Fibroblast of the conjunctiva (primary cell): ENCODE measurements at places on chromosomes 12 and 14.

GRCh38 chr12:111650912-111651311 is 34.8 kb downstream of the BRAP start:
- no peak for DNase-seq

DNA sequence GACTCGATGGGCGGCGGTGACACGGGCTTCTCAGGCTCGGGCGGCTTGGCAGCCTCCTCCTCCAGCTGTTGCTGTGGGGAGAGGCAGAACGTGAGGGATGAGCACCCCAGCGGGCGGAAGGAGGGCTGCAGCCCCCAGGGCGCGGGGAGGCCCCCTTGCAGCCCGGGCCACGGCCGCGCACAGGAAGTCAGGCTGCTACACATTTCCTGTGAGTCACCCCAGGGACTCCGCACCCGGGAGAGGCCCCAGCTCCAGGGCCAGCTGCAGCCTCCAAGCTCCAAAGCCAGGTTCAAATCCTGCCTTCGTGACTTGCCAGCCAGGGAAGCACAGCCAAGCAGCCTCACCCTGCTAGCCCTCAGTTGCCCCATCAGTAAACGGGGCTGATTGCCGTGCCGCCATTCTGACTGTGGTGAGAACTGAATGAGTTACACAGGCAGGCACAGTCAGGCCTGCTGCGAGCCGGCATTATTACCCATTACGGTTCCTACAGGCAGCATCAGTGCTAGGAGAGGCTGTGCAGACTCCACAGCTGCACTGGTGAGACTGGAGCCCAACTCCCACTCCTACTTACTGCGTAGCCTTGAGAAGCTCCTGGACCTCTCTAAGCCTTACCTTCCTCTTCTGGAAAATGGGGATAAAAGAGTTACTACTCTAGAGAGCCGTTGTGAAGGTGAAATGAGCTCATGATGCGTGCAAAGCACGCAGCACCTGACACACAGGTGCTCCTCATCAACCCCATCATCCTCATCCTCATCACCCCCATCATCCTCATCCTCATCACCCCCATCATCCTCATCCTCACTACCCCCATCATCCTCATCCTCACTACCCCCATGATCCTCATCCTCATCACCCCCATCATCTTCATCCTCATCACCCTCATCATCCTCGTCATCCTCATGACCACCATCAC is 100.9 kb downstream of the NCOR2 start:
- no peak for DNase-seq

- no peak for DNase-seq
Measured at GRCh38 chr12:124740691-124741137, 123.0 kb downstream of the SCARB1 start.

GRCh38 chr14:76591266-76591665 is 170.0 kb upstream of the VASH1 start:
- DNase-seq = no peak

GRCh38 chr14:67440513-67440912 is 28.5 kb upstream of the PLEK2 start:
- no peak for DNase-seq

GRCh38 chr14:94646066-94646465 is 33.9 kb downstream of the SERPINA3 start:
- no peak for DNase-seq

- no peak for DNase-seq
Measured at GRCh38 chr14:68239988-68240771, 420.6 kb downstream of the RAD51B start.

- no peak for DNase-seq
Measured at GRCh38 chr12:4225571-4225970, 48.0 kb upstream of the CCND2 start.

GRCh38 chr14:92797935-92798653 is 4.0 kb downstream of the GOLGA5 start:
- no peak for DNase-seq
